ENCODE measurements at places on chromosomes 6 and 20.

DNA sequence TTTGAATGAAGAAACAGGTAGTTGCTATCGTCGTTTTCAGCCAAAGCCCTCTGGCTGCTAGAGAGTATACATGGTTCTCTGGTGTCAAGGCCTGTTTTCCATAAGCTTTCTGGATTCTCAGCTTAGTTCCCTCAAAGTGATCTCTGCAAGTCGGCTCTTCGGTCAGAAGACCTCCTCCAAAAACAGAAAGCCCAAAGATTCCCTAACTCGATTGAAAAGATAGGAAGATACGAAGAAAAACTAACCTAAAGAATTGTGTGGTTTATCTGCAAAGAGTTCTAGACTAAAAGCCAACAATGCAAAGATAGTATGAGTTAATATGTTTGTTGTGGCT is 545 bp upstream of the ASCC3 start:
- no peak for DNase-seq

GRCh38 chr6:143555071-143555492 is 43.6 kb upstream of the FUCA2 start:
- DNase-seq, result no peak

- no peak for DNase-seq
Measured at GRCh38 chr20:21464916-21465315, 48.9 kb downstream of the NKX2-2 start.

- no peak for DNase-seq
Measured at GRCh38 chr6:2893281-2893680, 9.8 kb downstream of the SERPINB9 start.

- no peak for DNase-seq
Measured at GRCh38 chr6:27882624-27883023, 29.6 kb downstream of the OR2B2 start.

DNA sequence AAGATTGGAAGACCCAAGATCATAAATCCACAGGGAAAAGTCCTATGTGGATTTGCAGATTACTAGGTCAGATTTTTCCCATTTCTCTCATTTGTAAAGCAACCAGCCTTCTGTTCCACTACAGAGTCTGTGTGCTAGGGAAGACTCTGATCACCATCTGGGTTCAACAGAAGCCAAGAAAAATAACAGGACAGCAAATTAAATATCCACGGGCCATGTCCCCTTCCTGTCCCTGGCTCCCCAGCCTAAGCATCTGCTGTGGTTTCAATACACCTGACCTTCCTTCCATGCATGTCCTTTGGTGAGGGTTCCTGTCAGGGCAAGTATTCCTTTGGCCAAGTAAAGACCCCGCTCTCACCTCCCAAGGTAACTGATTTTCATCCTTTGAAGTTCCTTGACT is 558.8 kb downstream of the KIF16B start:
- DNase-seq, result no peak

- DNase-seq, result no peak
Measured at GRCh38 chr6:36847991-36848390, 8.7 kb upstream of the CPNE5 start.

GRCh38 chr20:55353206-55353605 is 652.1 kb downstream of the CBLN4 start:
- DNase-seq, result no peak

GRCh38 chr20:54335299-54335698 is 127.4 kb downstream of the PFDN4 start:
- no peak for DNase-seq

DNA sequence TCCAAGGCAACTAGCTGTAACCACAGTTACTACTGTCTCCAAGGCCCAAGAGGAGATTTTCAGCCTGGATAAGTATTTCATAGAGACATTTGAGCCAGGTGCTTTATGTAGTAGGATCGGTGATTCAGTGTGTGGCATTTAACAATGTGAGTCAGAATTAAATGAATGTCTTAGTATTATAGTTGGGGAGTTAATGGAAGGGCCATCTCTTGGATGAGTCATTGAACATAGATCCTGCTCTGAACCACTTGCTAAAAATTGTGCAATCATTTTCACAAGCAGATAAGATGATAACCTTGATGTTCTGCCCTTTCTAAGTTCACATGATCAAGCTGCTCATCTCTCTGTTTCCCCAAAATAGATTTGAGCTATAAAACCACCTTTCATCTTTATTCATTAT is 668.9 kb upstream of the CITED2 start:
- no peak for DNase-seq

GRCh38 chr20:51930775-51931174 is 128.5 kb upstream of the SALL4 start:
- DNase-seq, result no peak
